ENCODE measurements at places on chromosomes 2 and 18.

DNA sequence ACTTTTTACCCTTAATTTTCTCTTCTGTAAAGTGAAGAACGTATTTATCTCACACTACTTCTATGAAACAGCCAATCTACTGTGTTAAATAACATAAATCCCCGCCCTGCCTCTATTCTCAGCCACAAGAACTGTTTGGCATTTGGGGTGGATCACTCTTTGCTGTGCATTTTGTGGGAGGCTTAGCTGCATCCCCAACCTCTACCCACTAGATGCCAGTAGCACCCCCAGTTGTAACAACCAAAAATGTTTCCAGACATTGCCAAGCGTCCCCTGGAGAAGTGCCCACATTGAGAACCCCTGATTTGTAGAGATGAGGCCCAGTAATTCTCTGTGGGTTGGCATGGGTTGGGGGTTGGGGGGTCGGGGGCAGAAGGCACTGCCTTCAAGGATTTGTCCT, 94.7 kb upstream of the BOD1L2 start:
- DNase-seq: no peak

- no peak for DNase-seq
These were observed 3.0 kb downstream of the PASK start for GRCh38 chr2:241146286-241146685.

- DNase-seq: no peak
These were observed 45.2 kb upstream of the MEIS1 start for GRCh38 chr2:66389651-66390131.

DNA sequence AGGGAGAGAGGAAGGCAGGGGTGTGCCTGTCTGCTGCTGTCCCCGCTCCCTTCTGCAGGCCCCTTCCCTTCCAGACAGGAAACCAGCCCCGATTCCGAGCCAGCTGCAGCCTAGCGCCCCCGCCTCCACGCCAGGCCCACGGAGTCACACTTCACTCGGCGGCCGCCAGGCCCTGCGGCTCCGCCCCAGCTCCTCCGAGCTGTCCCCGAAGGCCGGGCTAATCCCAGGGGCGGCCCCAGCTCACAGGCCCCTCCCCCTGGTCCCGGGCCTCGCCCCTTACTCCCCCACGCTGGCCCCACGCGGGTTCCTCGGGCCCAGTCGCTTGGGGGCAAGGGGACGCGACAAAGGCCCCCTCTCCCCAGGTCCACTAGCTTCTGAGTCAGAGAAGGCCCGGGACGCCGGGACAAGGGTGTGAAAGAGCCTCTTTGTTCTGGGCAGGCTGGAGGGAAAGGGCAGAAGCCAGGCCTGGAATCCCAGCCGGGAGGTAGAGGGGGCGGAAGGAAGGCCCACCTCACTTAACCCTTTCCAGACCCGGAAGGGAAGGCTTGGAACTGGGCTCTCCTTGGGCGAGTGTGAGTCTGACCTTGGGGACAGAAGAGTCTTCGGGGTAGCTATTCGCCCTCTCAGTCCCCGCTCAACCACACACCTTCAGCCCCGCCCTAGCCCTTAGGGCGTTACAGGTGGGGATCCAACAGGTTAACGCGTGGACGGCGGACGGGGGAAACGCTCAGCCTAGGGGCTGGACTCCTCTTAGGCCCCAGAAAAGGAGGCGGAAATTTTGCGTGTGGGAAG, 1.2 kb downstream of the RTKN start:
- DNase-seq: no peak

DNA sequence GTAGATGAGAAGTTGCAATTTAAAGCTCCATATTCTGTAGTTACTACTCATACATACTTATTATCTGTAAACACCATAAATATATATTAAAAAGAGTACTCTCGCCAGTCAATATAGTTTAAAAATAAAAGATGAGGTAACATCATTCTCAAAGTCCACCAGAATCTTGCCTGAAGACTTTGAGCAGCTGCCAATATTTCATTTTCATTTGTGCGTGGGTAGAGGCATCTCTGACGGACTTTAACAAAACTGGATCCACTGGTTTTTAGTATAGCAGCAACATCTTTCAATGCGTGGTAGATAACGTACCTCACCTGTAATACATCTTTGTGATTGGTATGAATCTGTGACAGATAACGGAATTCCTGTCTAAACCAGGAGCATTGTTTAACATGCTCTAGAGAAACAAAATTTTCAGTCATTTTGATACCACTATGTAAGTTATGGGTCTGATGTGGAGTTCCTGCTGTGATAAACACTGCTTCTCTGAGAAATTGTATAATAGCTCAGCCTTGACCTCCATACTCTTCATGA, 45.0 kb downstream of the WDR75 start:
- DNase-seq: no peak

DNA sequence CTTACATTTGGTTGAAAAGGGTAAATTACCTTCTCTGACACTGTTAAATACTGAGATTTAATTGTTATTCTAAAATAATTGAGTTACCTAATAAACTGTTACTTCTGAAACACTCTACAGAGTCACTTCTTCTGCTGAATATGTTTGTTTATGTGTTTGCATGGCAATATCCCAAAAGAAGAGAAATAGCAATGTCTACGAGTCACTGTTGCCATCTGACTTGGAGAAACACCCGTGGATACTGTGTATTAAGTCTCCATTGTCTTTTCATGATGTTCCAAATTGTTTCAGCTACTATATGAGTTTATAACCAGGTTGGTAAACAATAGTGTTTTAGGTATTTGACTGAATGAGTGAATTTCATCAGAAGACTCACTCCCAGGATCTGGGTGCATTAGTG, 754.2 kb upstream of the ID2 start:
- DNase-seq: no peak

DNA sequence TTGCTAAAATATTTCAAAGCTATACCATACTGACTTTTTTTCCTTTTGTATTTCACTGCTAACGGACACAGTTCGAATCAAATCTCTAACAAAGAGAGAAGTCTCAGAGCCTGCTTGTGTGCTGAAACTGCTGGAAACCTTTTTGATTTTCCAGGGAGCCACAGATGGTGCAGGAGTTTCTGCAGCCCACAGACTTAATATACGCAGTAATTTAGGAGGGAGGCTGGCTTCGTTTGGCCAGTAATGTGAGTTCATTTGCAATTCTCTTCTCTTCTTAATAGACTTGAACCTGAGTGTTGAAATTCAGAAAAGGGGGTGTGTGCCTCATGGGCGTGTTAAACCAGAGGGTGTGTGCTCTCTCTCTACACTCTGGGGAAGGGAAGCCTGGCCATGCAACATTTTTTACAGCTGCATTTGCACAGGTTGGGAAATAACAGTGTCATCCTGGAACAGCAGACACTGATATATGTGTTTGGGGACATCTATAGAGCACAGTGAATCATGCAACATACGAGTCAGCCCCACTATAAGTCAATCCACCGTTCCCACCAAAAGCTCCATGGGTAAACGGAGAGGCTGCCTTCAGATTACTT, 333.0 kb downstream of the CLIP4 start:
- DNase-seq: no peak

- DNase-seq: no peak
These were observed 223.7 kb upstream of the TRIB2 start for GRCh38 chr2:12493031-12493513.

DNA sequence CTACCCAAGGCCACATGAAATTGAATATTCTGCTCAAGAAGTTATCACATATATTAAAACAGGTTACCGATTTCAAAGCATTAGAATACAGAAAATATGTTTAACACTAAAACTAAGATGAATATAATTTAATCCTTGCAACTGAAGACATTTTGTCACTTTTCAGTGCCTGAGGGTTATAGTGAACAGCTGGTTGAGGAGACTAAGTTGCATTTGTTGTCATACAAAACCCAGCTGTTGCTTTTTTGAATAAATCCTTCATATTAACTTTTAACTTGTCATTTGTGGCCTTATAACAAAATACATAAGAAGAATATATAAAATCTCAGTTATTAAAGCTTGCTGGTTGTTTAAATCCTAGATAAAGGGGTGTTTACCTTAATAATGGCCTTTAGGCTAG, 37.5 kb downstream of the RBKS start:
- no peak for DNase-seq

DNA sequence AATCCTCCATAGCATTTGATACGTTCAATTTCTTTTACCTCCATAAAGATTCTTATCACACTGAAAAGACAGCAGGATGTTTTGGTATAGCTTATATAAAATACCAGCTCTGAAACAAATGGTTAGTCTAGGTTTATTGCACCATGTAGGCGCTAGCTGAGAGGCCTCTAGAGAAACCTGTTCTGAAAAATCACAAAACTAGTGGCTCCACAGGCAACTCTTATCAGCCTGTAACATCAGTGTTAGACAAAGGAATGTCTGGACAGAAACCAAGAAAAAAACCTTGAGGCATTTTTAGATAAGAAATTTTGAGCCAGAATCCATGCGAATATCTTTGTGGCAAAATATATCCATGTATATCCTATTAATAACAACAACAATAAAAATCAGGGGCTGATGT, 440.4 kb upstream of the MAP2 start:
- no peak for DNase-seq

- no peak for DNase-seq
These were observed 102.2 kb upstream of the SERPINE2 start for GRCh38 chr2:224141304-224141703.

DNA sequence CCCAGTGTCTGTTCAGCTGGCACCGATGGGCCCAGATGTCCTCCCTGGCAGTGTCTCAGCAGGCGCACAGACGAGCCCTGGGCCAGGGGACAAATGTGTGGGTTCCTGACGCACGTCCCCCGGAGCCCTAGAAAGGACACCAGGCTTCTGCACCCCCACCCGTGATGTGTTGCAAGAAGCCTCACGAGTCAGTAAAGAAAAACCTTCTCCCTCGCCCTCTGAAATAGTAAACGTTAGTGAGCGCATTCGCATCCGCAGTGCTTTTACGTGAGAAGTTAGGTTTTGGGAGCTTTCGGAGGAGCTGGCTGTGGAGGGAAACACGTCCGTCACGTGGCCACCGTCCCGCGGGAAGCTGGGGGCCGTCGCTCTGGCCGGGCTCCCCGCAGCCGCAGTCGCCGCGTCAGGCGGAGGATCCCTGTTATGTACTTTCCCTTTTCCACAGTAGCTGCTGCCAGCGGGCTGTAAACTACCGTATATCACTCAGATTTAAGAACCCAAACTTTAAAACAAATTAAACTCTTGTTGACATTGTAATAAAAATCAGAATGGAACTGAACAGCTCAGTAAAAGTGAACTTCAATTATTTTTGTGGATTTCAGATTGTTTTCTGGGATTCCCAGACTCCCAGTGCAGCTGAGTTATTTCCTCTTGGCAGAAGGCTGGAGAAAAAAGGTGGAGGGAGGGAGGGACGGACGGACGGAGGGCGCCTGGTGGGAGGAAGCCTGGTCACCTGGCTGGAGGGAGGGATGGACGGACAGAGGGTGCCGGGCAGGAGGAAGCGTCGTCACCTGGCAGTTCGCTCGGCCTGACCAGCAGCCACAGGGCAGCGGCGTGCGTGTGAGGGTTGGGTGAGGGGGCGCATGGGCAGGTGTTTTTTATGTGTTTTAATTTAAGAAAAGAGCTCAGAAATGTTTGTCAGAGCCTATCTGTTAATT, 112.1 kb downstream of the NFATC1 start:
- no peak for DNase-seq

DNA sequence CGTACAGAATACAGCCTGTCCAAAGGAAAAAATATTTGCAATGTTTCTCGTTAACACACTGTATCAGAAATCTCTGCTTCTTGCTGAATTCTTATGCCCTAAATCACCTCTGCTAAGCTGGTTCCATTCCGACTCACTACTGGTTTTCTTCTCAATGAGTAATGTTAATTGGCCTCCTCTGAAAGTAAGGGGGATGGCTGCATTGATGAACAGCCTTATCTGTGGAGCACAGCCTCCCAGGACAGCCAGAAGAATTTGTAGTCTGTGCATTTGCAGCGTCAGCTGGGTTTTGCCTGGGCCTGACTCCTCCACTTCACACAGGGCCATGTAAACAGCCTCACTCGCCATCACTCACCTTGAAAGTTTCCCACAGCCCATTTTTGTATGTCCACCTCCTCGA, 127.7 kb downstream of the RNF152 start:
- no peak for DNase-seq

DNA sequence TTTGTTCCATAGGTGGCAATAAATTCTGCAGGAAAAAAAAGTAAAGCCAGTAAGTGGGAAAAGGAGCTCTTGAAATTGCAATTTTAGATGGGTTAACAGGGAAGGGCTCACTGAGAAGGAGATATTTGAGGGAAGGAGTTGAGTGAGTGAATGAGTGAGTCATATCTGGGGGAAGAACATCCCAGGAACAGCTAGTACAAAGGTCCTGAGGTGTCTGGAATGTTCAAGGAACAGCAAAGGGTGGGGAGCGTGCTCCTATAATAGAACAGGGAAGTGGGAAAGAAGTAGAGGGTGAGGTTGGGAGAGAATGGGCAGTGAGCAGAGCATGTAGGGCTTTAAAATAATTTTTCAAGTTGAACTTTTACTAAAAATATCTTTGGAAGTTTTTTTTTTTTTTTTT, 68.0 kb upstream of the PSME4 start:
- no peak for DNase-seq

DNA sequence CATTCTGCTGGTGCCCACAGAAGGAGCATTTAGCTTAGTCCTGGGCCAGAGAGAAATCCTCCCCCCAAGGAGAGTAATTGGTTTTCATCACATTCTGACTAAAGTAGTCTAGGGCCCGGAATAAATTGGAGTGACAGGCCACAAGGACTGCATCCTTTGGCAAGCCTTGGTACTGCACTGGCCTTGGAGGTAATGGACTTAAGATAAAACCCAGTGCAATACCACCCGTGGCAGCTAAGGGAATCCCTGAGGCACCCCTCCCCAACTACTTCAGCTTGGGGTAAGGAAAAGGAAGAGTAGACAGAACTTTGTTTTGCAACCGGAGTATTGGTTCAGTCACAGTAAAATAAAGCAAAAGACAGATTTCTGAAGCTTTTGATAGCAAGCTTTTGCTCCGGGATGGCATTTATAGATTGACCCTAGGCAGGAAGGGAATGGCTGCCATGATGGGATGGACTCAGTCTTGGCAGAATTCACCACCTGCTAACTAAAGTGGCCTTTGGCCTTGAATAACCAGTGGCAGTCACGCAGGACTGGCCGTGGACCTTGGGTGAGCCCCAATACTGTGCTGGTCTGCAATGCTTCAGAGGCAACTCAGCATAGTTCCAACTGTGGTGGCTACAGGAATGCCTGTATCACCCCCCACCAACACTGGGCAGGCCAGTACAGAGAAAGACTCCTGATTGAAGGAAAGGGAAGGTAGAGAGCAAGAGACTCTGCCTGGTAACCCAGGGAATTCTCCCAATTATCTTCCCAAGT, 14.1 kb downstream of the ORC4 start:
- DNase-seq: no peak

Data from stimulated activated CD8-positive, alpha-beta memory T cell treated with anti-CD3 and anti-CD28 coated beads, Interleukin-15, amount 100 ng/mL, for 24 hours (primary cell).